ENCODE measurements at places on chromosomes 2 and 18.

- DNase-seq = peak; percentile 28
These were observed 88.4 kb downstream of the ACTR2 start for GRCh38 chr2:65316072-65316471.

GRCh38 chr2:96954011-96954846 lies 32.2 kb downstream of the FAM178B start:
- no peak for DNase-seq

DNA sequence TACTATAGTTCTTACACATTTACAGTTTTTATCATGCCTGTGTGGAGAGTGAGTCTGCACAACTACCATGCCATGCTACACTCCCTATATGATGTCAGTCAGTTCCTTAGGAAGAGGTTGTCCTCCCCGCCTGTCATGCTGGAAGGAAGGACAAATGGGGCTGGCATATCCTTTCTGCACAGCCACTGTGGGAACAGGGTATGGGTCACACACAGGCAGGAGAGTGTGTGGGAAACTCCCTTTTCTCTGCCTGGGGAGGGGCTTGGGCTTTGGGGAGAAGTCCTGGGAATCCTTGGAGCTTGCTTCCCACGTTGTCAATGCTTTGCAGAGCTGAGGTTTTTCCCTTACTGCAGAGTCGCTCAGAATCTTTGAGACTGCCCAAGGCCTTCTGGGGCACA lies 232.1 kb downstream of the PRKCE start:
- no peak for DNase-seq

- DNase-seq = no peak
These were observed 94.2 kb upstream of the DLX2 start for GRCh38 chr2:172196768-172197431.

DNA sequence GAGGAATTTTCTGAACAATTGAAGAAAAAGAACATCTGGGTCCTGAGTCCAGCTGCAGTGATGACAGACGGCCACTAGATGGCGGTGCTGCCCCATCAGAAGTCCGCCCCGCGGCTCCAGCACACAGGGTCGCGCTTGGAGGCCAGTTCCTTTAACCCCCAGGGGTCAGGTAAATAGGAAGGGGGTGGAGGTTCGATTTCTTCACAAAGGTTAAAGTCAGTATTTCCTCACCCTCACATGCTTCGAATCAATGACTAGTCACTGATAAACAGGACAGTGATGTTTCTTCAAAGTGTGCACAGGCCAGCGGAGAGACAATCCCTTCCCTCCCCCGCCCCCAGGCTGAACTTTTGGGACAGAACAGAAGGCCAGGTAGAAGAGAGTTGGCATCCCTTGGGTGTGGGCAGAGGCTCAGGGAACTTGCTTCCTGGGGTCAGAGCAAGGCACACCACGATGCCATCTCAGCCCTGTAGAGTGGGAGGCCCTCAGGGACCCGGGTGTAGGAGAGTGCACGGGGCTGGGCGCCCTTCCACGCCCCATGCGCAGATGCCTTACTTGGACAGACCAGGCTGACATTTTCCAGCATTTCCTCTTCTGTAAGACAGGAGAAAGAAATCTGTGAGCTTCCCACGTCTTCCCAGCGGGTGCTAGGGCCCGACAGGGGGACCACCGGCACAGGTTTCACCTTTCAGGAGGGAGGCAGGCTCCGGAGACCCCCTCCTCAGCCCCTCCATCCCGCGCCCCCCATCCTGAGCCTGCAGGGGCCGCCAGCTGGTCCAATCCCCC lies 722 bp downstream of the APOB start:
- peak; percentile 49 for DNase-seq

- DNase-seq = no peak
These were observed 322.1 kb upstream of the THUMPD2 start for GRCh38 chr2:40101131-40101575.

DNA sequence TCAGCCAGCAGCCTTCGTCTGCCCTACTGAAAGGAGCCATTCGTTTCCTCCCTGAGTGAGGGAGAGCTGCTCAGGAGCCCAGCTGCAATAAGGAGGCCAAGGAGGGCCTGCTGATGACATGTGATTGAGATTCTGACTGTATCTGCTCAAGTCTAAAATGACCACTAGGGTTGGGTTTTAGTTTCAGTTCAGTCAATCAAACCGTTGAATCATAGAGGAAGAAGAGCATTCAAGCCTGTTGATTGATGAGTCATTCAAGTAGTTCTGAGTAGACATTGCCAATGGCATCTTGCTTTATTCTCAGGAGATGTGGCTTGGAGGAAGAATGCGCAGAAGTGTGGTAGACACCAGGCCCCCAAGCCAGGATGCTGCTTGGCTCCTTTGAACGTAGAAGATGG lies 19.9 kb upstream of the BCL2L11 start:
- no peak for DNase-seq

DNA sequence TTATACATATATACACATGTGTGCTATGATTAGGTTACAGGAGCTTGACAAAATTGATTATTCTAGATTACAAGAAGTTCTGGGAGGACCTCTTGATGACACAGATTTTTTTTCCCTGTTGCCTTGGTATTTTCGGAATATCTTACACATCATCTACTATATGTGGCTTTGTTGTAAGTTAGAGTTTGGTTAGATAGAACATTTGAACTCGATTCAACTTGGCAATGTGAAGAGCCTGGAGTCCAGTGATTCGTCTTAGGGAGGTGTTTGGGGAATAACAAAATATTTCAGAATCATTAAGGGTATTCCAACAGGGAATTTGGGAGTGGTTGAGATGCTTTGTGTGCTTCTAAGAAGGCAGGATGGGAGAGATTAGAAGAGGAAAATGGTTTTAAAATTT lies 39.3 kb upstream of the EFEMP1 start:
- DNase-seq = no peak

DNA sequence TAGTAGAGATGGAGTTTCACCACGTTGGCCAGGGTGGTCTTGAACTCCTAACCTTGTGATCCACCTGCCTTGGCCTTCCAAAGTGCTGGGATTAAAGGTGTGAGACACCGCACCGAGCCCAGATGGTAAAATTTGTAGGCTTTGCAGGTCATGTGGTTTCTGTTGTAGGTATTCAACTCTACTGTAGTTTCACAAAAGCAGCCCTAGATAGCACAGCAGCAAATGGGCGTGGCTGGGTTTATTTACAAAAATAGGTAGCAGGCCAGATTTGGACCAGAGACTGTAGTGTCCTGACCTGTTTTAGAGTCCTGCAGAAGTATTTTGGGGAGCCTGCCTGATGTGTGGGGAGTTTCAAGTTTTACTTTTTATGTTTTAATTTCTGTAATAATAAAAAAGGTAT lies 84.1 kb upstream of the RASGRP3 start:
- DNase-seq = no peak

DNA sequence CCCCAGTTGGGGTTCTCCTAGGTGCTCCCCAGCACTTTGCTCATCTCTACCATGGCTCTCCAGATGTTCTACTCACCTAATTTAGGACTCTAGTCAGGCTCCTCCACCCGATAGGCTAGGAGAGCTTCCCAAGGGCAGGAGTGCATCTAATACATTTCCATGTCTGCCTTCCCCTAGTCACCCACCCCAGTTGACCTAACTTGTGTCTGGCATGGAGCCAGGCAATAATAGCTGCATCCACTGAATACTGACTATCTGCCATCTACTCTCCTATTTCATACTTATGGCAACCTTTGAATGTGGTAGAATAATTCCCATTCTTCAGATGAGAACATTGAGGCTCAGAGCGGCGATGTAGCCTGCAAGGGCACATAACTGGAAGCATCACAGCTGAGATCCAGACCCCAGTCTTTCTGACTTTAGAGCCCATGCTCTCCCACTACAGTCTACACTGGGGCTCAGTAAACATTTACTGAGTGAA lies 71.8 kb upstream of the YWHAQ start:
- no peak for DNase-seq

DNA sequence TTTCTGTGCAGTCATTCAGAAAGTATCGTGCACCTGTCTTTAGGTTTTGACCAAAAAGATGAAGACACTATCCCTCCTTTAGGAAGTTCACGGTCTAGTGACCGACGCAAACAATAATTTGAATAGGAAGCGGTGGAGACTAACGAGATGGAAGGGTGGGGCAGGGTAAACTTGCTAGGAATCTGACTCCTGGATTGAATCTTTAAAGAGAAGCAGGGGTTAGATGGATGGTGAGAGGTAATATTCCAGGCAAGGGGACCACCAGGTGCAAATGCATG lies 651 bp upstream of the TXNL1 start:
- no peak for DNase-seq

DNA sequence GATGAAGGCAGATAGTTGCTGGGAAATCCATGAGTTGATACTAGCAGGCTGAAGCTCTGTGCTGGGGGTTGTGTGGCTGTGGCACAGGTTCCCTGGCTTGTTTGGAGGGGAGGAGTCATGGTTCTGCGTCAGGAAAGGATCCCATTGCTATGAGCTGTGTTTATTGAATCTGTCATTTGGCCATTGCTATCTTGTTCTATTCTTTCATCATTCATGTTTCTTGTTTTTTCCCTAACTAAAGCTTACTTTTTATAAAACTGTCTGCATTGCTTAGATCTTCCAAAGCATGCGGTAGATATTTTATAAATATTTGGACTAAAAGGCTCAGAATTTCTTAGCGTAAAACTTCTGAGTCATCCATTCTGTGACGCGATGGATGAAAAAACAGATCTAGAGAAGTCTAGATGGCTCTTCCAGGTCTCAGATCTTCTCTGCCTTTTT lies 335.3 kb downstream of the PTPRM start:
- DNase-seq = no peak

DNA sequence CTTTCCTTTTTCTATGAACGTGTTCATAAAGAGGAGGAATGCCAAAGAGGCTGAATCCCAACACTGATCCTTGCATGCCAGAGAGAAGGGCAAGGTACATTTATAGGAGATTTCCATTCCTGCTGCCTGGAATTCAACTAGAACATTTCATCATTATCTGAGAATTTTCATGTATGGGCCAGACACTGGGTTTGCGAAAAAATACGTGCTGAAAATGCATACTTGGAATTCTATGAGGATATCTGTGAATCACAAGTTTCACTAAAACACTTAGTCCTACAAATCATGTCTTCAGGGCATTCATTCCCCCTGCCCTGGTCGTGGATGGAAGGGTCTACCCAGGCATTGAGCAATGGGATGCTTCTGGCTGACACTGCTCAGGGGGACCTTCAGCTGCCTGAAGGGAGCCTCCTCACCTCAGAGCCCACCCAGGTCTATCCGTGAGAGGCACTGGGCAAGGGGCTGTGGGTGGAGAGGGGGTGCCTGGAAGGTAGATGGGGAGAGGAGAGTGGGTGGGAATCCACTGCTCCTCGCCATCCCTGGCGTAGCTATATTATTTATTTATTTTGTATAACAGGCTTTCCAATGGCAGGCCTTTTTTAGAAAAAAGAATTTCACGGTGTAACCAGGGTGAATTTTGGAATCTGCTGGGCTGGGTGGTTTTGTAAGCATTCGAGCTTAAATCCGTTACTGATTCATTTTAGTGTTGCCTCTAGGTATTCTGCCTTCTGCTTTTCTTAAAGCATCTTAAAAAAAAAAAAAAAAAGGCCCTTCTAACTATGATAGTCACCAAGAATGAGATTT lies 560.6 kb upstream of the ID2 start:
- DNase-seq = no peak

GRCh38 chr2:28507796-28508764 lies 12.2 kb downstream of the PLB1 start:
- no peak for DNase-seq

DNA sequence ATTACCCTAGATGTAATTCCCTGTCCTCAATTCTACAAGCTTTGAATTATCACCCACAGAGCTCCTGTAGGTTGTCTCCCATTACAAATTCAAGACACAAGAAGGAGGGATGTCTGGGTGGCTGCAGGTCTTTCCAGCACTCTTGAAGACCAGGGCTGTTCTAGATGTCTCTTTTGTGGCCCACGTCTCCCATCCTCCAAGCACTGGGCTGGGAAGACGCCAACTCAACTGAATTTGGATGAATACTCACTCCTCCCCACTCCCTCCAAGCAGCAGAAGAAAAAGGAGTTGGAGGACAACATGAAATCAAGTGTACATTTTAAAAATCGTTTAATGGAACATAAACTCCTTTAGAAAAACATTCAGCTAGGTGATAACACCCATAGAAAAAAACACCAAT lies 31.2 kb downstream of the SMAD7 start:
- no peak for DNase-seq

- peak; percentile 57 for DNase-seq
These were observed 119.8 kb downstream of the PRKCE start for GRCh38 chr2:45771261-45771660.

GRCh38 chr2:64972876-64973275 lies 16.3 kb upstream of the SLC1A4 start:
- DNase-seq = no peak

GRCh38 chr18:58416704-58417683 lies 211.9 kb downstream of the ALPK2 start:
- DNase-seq = no peak

- DNase-seq = no peak
These were observed 351.8 kb upstream of the TFPI start for GRCh38 chr2:187906021-187906420.

GRCh38 chr2:44751754-44752479 lies 189.6 kb upstream of the SIX3 start:
- DNase-seq = no peak

DNA sequence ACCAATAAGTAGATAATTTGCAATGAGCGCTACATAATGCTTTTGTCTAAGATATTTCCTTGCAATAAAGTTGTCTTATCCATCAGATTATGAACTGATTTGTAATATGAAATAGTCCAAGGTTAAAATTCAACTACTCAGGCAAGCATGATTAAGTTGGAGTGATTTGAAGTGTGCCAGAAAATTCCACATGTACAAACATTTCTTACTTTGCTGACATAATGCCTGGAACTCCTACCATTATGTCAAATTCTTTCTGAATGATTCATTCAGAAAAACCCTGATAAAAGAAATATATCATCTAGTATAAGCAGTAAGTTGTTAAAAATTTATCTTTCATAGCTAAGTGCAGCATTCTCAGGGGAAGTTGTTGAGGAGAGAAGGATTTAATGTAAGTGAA lies 87.3 kb downstream of the CBLN2 start:
- DNase-seq = peak; percentile 1

GRCh38 chr2:133171393-133172004 lies 396.8 kb downstream of the NCKAP5 start:
- peak; percentile 60 for DNase-seq

DNA sequence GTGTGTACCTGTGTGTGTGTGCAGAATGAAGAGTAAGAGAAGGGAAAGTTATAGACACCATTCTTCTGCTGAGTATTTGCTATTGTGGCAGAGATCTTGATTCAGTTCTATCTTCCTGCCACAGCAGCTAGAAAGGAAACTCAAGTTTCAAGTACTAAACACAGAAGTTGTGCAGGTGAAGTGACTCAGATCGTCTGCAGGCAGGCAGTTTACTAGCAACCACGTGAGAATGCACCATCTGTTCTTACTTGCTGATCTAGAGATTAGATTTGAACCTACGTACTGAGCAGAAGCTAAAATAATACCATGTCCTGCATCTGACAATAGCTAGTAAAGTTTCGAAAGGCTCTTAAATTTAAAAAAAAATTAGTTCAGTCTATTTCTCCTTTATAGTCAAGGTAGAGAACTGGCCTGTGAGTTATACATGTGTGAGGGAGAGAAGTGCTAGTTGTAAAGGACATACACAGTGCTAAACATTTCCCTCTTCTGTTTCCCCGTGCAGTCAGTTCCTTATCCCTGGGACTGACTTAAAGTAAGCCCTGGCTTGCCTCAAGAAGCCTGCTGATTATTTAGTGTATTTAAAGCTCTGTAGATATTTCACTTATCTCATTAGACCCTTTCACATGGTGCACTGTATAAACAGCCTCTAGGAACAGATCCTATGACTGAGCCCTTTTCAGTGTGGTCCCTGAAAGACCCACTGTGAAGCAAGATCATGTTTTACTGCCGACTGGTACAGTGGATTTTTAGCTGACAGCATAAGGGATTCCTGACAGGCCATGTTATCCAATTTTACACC lies 45.0 kb downstream of the SLC38A11 start:
- DNase-seq = no peak

All from right lung (tissue), 10 donors.